Osteocyte (in vitro differentiated cells): ENCODE measurements at places on chromosomes 4 and X.

DNA sequence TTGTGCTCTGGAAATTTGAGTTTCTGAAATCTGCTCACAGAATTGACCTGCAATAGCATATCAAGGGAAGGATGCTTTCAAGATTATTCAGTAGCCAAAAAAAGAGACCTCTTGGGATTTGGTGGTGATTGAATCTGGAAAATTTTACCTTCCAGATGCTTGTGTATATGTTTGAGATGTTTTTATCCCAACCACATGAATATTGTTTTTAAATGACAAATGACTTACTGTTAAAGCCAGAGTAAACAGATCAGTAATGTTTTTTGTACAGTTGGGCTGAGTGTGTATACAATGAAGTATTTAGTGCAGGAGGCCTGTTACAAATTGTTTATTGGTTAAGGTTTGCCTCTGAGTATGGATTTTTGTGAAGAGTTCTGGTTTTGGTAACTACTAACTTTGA, 126.5 kb downstream of the CBR4 start:
- no peak for DNase-seq

DNA sequence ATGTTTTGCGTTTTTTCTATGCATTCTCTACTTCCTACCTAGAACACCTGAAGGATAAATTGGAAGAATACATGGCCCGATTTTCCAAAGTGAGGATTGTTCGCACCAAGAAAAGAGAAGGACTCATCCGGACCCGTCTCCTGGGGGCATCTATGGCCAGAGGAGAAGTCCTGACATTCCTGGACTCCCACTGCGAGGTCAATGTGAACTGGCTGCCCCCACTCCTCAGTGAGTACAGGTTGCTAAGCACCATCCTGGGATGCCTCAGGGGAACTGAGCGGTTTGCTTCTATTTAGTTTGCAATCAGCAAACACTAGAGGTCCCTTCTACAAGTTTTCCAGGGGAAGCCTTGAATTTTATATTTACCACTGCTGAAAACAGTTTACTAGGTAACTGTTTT, 359.3 kb upstream of the GALNT7 start:
- no peak for DNase-seq

DNA sequence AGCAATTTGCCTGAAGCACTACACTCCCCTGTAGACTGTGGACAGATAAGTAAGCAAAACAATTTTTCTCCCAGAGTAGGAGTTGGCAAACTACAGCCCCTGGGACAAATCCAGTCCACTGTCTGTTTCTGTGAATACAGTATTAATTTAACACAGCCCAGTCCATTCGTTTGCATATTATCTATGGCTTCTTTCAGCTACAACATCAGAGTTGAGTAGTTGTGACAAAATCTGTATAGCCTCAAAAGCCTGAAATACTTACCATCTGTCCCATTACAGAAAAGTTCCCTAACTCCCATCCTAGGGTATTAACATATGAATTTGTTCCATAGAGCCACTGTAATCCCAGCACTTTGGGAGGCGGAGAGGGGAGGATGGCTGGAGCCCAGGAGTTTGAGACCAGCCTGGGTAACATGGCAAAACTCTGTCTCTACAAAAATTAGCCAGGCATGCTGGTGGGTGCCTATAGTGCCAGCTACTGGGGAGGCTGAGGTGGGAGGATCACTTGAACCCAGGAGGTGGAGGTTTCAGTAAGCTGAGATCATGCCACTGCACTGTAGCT, 53.0 kb downstream of the AMELX start:
- DNase-seq = no peak

DNA sequence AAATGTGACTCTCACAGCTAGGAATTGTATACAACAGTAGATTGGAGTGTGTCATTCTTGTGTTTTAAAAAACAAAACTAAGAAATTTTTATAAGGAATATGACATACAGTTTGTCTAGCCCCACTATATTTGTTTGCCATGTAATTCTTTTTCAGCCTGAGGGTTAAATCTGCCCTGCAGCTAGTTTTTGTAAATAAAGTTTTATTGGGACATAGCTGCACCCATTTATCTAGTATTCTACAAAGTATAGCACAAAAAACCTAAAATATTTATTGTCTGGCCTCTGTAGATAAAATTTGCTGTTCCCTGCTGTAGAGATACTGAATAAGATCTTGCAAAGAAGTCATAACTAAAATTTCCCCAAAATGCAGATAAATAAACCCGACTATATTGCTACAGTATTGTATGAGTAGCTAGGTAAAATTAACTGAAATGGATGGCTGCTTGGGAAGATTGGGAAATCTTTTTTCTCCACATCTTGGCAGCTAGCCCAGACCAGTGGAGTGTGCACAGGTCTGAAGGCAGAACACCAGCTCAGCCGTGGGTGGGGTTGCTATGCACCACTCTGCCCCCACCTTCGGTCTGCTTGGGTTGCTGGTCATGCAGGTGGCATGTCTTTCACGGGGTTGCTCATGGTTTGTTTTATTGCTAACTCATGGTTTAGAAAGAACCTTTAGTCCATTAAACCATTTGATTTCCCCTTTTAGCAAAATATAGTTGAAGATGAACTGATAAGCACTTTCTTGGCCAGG, 127.9 kb downstream of the KLHL8 start:
- DNase-seq = no peak

DNA sequence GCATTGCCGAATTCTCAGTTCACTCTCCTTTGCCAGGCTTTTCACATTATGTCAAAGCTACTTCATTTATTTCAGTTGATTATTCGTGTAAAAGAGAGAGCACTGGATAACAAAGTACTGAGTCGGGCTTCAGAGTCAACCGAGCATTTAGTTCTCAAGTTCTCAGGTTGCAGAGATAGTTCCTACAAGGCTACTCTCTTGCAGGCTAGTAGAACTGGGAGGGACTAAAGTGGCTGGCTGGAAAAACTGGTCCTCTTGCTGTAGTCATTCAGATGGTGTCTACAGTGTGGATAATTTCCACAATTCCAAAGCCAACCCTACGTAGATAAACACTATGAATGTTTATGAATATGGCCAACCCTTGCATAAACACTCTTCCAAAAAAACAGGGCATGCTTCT, 4.6 kb upstream of the CCNG2 start:
- DNase-seq = no peak

- DNase-seq = no peak
These were observed 220.3 kb downstream of the PABPC4L start for GRCh38 chr4:133981327-133981726.
